ENCODE measurements at places on chromosomes 12 and 14.
A peak's percentile ranks its signal among the peaks of the same experiment; 100 is the strongest.

- DNase-seq: no peak
These were observed 769.4 kb downstream of the MED13L start for GRCh38 chr12:115507951-115508722.

DNA sequence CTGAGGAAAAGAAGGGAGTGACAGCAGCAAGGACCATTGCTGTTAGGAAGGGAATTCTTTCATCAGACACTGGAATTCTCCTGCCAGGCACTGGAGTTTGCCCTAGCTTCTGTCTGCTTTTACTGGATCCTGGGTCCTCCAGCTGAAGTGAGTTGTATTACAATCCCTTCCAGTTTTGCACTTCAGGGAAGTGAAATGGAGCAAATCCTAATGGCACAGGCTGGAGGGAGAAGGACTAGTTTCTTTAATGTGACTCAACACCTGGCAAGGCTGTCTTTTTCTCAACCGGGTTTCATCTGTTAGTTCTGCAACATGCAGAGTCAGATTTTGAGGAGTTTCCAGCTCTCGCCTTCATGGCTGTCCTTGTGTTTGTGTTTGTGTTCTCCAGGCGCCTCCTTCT, 45.8 kb downstream of the ETV6 start:
- DNase-seq: no peak

- DNase-seq: no peak
These were observed 5.3 kb downstream of the BAG5 start for GRCh38 chr14:103556946-103557758.

DNA sequence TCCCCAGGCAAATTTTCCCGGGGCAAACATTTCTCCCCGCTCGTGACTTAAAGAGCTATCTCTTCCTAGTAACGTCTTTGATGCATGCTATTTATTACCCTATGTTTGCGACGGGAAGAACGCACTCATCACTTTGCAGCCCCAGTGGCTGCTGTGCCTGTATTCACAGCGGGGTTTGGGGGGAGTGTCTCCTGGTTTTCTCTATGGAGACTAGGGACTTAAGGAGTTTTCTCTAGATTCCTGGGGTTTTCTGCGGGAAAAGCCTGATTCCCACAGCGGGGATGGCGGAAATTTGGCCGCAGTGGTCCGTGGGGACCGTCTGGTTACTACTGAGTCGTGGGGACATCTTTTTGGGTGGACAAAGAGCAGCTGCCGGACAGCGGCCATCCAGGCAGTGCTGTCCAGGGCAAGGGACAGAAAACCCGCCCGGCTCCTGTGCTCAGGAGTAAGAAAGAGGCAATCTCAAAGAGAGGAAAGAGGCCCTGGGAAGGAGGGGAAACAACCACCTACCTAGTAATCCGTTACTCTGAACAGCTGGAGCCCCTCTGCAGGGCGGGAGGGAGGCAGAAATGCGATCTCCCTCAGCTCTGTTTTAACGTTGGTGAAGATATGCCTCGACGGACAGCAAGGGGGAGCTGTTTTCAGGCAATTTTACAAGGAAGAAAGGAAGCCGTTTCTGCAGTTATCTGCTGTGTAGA, 771 bp upstream of the AVPR1A start:
- peak; percentile 44 for DNase-seq

- no peak for DNase-seq
These were observed 73.8 kb downstream of the TTC6 start for GRCh38 chr14:37669242-37669641.

DNA sequence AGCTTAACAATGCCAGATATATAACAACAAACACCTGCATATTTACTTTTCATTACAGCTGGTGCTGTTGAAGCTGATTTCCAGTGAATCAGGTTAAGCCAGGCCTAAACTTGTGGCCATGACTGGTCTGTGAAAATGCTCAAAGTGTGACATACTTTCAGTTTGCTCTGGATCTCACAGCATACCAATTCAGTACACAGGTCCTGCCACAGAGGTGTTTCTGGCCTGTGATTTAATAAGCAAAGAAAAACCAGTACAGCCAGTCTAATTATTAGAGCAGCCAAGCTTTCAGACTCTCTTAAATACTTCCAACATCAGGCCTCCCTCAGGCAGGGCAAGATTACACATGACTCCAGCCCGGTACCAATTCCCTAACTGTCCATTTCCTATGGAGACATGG, 27.4 kb upstream of the TMCC3 start:
- no peak for DNase-seq

DNA sequence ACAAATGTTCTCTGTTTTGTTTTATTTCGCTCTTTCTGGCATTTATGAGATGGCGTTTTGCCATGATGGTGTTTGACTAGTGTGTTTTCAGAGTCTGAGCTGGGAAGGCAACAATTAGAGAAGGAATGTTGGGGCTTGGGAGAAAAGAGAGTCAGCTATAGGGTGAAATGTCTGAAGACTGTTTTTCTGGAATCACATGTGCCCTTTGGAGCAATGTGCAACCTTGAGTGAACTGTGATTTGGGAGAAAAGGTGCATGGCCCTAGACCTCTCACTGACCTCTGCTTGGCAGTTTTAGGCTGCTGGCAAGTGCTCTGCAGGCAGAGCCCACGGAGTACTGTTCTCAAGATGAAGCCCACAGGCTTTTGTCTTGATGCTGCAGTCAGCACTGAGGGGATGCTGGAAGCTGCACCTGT, 379.9 kb upstream of the PDE3A start:
- DNase-seq: no peak

DNA sequence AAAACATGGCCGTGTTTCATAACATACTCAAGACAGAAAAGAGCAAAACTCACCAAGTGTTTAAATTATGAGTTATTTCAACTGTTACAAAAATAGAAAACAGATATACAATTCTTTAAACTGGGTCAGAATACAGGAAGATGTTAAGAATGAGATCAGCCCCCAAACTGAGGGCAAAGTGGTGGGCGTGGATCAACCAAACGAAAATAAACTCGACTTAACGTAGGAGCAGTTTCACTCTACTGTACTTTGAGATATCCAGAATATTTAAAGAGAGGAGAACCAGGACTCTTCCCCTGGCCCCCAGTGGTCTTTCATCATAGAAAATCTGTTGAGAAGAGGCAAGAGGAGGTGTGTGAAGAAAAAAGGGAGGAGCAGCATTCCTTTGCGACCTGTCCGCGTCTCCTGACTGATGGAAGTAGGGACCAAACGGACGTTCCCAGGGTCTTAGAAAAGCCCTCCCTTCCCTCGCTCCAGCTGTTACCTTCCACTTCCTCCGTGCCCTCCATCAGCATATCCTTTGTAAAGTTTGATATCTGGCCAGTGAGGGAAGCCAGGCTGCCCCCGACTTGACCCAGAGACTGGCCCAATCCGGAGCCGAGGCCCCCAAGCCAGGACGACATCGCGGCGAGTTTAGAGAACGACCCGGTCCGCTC, 668 bp downstream of the TRIP11 start:
- DNase-seq: peak; percentile 78

DNA sequence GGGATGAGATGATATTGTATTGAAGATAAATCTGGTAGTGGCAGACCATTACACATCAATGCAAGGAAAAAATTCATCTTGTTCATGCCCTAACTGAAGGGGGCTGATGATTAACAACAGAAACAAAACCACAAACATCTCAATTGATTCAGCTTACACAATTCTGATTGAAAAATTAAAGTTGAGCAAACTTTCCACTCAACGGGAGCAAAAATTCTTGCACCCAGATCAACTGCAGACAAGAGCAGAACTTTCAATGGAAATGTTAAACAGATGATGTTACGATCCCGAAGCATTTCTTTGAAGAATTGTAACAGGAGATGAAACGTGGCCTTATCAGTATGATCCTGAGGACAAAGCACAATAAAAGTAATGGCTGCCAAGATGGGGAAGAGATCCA, 172.4 kb upstream of the SOX5 start:
- DNase-seq: no peak

Data from brain microvascular endothelial cell (primary cell).